ENCODE measurements at places on chromosomes 3 and 15.

GRCh38 chr3:154122912-154123559 lies 1.8 kb downstream of the ARHGEF26 start:
- no peak for DNase-seq

DNA sequence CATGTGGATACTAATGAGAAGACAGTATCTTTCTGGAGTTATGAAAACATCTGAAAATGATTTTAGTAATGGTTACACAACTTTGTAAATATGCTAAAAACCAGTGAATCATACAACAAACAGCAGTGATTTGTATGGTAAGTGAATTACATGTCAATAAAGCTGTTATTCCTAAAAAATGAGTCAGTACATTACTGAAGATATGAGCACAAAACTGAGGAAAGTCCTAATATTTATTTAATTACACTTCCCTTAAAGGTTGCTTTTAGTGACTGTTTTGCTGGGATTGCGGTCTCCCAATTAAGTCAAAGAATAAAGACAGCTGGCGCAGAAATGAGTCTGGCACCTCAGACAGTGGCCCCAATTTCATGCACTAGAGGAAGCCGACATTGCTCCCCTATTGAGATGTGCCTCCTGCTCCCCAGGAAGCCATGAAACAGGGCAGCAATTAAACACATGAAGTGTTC lies 50.9 kb upstream of the FSIP1 start:
- DNase-seq, result no peak

GRCh38 chr15:85788771-85789495 lies 5.8 kb downstream of the KLHL25 start:
- DNase-seq, result no peak

- DNase-seq, result no peak
Measured at GRCh38 chr15:40061212-40061901, 22.4 kb upstream of the SRP14 start.

DNA sequence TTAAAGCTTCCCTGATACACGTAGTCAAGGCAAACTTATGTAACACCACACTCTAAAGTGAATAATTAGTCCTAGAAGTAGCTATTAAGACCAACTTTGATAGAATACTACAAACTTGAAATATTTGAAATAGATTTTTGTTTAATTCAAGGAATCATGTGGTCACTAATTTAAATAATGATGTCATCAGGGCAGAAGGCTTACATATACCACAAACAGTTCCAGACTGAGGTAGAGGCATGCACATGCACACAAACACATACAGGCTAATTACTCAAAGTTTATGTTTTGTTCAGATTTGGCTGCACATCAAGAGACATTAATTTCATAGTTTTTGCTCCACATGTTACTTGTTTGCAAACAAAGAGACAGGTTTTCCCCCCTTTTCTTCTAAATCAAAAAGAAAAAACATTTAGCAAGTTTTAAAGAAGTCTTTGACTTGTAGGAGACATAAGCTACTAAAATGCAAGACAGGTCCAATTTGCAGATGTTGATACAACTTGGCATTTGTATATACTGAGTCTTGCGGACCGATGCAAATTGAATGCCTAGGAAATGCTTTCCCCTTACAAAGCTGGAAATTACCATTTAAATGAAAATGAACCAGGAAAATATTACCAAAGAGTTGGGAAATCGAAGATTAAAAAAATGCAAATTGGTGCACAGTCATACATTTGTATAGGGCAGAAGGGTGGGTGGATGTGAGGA lies 594.8 kb downstream of the MAGI1 start:
- DNase-seq, result no peak

- DNase-seq, result no peak
Measured at GRCh38 chr3:37223576-37223975, 49.2 kb upstream of the LRRFIP2 start.

DNA sequence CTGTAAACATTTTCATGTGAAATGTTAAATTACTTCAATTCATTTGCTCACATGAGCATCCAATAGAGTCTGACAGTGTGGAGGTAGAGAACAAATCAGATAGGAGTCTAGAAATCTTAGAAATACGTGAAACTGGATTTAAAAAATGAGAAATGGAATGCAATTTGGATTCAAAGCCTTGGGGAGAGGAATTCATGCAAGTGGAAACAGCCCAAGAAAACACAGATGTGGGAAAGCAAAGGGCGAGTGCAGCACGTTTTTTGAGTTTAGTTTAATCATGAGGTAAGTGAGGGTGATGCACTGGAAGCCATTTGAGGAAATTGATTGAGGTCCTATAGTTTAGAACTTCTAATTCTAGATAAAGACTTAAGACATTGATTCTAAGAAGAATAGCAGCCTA lies 434.7 kb downstream of the C3orf38 start:
- DNase-seq, result no peak

DNA sequence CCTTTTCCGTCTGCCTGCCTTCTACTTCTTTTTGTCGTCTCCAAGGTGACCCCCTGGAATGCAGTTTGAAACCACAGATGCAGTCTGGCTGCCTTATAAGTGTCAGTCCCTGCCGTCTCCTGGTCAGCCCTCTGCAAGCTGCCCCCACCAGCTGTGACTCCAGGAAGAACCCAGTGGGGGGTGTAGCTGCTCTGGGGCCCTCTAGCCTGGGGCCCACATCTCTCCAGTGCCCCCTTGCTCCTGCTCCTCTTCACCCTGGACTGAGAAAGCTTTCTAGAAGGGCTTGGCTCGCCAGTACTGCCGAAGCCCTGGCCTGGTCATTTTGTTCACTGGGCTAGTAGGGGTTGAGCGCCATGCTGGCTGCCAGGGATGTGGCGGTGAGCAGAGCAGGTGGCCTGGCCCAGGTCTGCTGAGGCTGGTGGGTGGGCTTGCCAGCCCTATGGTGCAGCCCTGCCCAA lies 21.3 kb downstream of the SYNM start:
- DNase-seq, result no peak

DNA sequence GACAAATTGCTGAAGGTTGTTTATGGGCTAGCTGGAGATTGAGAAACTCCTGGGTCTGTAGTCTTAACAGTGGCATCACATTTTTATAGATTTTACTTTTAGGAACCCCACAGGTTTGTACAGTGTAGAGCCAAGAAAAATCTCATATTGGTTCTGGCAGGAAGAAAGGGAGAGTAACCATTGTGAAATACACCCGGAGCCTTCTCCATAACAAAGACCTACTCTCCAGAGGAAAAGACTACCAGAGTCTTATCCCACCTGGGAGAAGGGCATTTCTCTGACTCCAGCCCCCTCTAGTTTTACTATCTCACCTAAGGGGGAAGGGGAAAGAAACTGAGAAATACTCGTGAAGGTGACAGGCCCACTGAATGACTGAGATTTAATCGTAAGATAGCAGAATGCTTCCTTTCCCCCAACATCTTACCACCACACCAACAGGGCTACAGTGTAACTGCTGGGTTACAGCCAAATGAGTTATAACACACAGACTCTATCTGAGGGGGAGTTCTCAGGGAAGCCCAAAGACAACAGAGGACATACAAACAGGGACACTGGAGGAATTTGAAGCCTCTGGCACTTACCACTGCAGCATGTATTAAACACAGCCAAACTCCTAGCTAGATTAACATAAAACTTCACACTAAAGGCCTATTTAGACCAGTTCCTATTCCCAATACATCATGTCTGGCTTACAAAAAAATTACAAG lies 56.1 kb downstream of the SYN2 start:
- no peak for DNase-seq

DNA sequence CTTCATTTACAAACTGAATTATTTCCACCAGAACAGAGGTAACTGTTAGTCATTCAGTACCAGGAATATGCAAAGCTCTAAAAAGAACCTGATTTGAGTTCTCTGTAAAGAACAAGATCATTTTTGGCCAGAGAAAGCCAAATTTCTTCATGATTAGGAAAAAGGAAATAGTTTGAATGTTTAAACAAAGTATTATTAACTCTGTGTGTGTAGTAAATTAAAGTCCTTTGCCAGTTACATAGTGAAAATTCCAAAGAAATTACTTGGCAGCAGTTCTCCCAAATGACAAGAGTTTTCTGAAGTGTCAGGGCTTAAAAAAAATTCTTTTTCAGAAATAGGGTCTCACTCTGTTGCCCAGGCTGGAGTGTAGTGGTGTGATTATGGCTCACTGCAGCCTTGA lies 24.5 kb downstream of the QTRT2 start:
- DNase-seq, result no peak

- no peak for DNase-seq
Measured at GRCh38 chr3:155356594-155357370, 63.3 kb upstream of the STRIT1 start.

- DNase-seq, result no peak
Measured at GRCh38 chr3:20563251-20563650, 377.2 kb upstream of the SGO1 start.

DNA sequence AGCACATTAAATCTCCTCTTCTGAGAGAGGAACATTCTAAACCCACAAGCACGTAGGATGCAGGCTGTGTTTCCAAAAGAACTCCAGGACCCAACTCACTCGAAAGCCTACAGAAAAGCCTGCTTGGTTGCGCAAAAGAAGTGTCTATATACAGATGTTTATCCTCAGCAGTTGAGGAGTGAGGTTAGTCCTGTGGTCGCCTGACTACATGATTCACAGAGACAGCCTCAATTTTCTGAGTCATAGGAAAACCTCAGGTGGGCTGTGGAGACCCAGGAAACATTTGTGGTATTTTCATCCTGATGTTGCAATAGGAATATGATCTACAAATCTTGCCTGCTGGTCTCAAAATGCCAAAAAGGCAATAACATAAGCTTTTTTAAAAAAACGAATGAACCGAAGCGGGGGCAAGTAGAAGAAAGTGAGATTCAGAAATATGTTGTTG lies 183.8 kb upstream of the THRB start:
- DNase-seq, result peak; percentile 21

GRCh38 chr3:148861277-148861869 lies 3.7 kb upstream of the CPA3 start:
- no peak for DNase-seq

DNA sequence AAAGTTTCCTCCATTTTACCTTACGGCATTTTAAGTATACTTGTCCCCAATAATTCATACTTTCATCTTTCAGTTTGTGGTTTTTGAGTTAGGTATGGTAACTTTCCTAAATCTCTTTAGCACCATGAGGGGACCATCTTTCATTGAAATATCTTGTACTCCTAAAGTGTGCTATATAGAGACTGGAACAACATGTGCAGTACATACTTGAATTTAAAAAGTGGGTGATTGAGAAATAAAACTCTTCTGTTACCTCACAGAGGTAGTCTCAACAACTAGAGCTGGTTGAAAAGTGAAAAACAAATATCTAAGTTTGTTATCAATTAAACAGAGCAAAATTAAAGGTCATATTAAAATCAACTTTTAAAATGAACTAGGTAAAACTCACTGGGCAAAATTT lies 423.1 kb downstream of the ROBO2 start:
- DNase-seq, result no peak

DNA sequence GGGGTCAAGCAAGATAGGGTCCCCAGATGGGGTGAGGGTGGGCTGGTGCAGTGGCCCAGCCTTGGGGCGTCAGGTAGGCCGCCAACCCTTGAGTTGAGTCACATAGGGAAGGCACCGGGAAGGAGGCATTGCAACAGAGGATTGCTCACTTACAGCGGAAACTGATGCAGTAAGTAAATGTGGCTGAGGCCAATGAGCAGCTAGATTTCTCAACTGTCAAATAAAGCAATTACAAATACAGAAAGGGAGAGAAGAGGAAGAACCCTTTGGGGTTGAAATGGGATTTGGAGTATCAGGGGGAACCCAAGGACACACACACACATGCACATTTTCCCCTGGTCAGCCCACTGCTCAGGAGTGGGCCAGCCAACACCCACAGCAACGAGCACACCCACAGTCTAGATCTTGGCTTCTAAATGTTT lies 44.0 kb downstream of the CHSY1 start:
- DNase-seq, result peak; percentile 19

DNA sequence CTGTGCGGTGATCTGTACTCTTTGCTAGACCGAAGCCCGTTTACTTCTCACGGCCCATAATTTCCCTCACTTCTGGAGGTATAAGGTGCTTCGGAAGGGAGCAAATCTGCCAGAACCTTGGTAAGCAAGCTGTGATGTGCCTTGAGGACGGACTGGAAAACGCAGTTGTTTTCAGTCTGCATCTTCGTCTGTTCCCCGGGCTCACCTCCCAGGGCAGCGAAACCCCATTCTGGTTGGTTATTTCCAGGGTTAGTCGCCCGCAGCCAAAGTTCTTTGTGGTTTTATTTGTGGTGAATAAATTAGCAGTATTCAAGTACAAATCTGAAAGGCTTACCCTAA lies 401 bp downstream of the RAMAC start:
- peak; percentile 22 for DNase-seq

DNA sequence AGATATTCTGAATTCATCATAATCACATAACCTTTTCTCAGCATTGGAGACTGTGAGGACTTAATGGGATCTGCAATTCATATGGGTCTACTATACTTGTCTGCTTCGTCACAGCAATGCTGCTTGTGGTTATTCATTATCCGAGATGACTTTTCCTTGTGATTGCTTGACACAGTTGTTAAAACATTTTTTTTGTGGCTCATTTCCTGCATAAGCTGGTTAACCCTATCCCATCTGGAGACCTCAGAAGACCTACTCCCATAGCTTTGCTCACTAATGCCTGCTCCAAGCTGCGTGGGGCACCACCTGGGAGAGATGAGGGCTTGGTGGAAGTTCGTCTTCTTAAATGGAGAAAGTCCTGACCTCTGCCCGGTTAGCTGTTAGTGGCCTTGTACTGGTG lies 360.8 kb downstream of the CHST2 start:
- DNase-seq, result no peak

DNA sequence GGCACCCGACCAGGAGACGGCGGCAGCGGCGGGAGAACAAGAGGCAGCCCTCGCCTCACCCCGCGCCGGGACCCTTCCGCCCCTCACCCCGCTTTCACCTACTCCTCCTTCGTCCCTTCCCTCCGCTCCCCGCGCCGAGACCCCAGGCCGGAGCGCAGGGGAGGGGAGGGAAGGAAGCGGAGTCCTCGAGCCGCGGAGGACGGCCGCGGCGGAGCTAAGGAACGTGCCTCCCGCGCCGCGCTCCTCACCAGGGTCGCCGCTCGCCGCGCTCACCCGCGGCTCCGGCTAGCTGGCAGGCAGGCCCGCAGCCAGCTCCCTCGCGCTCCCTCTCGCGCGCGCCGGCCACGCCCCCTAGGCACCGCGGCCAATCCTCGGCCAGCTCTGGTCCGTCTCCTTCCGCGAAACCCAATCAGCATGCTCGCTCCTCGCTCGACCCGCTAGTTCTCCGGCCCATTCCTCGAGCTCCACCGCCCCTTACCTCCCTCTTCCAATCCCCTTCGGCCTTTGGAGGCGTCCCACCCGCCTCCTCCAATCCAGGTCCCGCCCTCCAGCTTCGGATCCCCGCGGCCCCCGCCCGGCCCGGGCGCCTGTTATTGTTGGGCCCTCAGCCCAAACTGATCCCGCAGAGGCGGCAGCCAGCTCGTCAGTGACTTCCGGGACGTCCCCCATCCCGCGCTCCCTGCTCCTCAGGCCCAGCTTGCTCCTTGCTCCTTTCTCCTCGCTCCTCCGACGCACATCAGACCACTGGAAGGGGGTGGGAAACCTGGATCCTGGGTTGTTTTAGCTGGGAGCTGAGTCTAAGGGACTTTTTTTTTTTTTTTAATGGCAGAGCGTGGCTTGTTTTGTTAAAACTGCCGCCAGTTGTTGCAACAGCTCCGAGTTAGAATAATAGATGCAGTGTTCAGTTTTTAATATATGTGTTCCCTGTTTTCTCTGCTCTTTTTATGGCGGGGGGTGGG lies at the start of gene DCBLD2:
Gene DCBLD2, minus strand, starts transcription at position 304 of the 959 bp plus-strand sequence. CDS start 369 bp downstream, outside the sequence.
- DNase-seq, result peak; percentile 95

GRCh38 chr3:16378920-16379319 lies 113.9 kb downstream of the OXNAD1 start:
- peak; percentile 21 for DNase-seq

- DNase-seq, result no peak
Measured at GRCh38 chr15:45958924-45959323, 324.1 kb downstream of the SQOR start.

Measured in stimulated activated CD4-positive, alpha-beta T cell treated with anti-CD3 and anti-CD28 coated beads, Interleukin-1b, Interleukin-23, amount 100 ng/mL, for 48 hours (primary cell).